ENCODE measurements at places on chromosomes 7 and 10.

DNA sequence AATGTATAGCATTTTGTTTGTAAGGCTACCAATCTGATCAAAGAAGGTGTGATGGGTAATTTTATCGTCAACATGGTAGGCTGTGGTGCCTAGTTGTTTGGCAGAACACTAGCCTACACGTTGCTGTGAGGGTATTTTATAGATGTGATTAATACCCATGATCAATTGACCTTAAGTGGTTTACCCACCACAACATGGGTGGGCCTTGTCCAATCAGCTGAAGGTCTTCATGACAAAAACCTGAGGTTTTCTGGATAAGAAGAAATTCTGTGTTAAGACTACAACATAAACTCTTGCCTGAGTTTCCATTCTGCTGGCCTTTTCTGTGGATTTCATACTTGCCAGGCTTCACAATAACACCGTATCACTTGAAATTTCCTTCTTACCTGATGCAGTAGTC is 131.8 kb upstream of the PPP1R3A start:
- no peak for DNase-seq

DNA sequence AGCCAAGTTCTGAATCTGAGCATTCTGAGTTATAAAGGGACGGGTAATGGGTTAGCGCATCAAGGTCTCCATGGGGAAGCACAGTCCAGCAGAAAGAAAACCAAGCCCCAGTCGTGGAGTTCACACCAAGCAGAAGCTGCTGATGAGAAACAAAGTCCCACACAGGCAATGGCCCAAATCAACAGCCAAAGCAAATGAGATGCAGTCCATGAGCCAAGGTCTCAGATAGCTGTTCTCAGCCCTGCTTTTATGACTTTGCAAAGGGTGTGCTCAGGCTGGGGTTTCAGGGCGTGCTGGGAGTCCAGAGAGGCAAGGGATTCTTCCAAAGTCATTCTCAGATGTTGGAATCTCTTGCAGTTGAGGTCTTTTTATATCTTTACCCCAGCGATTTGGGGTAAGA is 32.0 kb downstream of the THNSL1 start:
- peak; percentile 19 for DNase-seq

DNA sequence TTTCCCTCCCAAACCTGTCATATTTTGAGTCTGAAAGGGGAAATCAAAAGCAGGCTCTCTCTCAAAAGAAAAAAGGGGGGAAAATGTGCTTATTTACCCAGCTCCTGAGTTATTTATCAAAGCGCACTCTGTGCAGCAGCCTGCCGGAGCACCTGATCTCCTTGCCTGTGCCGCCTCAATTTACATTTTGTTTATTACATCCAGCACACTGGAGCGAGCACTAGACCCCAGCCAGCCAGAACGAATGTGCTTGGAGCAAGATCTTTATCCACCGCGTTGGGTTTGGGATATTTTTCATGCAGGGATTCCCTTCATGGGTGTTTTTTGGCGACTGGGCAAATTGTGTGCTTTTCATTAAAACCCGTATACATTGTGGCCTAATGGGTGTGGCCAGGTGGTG is 161.9 kb upstream of the INSYN2A start:
- DNase-seq = no peak

DNA sequence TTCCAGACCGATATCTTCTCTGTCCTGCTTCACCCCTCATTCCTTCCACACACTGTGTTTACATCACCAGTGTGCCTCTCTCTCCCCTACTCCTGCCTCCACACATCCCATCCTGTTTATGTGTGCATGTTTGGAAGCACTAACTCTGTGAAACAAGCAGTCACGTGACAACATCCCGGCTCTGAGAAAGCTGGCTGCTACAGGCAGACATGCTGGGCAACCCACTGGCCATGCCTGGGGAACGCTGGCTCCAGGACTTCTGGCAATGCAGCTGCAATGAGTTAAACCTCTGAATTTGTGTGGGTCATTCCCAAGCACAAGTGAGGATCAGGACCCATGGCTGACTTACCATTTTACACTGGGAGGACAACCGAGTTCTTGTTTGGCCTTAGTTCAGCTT is 74.0 kb downstream of the WNT2 start:
- DNase-seq = no peak

DNA sequence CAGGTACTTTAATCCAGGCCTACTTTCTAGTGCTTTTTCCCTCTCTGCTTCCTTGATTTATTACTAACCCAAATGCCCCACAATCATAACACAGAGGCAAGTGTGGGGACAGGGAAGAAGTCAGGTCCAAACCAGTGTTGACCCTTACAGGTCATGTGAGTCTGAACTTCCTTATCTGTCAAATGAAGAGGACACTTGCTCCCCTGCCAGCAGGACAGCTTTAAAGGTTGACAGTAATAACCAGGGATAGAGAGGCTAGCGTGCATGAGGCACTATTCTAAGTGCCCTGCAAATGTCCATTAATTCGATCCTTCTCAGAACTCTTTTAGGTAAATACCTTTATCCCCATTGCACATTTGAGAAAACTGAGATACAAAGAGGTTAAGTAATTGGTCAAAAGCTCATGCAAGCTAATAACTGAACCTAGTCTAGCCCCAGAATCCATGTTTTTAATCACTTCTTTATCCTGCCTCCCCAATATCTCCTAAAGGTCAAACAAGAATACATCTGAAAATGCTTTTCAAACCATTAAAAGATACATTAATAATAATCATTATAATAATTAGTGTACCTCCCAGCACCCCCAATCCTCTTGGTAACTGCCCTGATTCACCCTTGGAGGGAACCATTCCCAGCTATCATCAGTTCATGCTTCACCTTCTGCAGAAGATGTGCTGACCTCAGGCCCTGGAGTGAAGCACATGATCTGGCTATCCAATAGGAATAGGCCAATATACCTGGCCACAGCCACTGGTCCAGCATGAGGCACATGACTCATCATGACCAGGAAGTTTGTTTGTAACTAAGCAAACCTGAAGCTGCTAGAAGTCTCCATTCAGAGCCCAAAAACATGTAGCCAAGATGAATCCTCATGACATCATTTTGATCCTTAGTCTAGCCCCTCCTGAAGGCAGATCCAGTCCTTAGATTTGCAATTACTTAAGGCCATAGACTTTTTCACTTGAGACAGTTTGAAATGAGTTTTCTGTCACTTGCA is 40.7 kb downstream of the SGMS1 start:
- no peak for DNase-seq

- DNase-seq = no peak
Measured at GRCh38 chr7:133108023-133108422, 26.1 kb upstream of the CHCHD3 start.

DNA sequence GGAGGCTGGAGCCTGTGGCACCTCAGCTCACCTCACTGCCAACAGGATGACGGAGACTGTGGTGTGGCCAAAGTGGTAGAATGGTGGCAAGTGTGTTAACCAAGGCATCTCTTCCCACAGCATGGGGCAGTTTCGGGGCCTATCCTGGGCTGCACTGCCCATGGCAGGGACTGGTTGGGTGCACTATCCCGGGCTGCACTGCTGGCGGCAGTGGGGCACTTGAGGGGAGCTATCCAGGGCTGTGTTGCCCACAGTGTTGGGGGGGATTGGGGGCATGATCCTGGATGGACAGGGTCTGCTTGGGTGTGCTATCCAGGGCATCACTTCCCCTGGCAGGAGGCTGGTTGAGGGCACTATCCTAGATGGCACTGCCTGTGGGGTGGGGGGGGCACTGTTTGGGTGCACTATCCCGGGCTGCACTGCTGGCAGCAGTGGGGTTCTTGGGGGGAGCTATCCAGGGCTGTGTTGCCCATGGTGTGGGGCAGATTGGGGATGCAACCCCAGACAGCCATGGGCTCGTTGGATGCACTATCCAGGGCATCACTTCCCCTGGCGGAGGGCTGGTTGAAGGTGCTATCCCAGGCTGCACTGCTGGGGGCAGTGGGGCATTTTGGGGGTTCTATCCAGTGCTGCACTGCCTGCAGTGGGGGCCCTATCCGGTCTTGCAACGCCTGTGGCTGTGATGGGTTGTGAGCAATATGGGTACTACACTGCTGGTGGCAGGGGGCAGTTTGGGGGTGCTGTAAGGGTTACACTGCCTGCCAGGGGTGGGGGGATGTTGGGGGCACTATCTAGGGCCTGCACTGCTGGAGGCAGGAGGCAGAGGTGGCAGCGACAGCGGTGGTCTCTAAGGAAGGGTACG is 129.7 kb downstream of the ZNF248 start:
- DNase-seq = no peak

DNA sequence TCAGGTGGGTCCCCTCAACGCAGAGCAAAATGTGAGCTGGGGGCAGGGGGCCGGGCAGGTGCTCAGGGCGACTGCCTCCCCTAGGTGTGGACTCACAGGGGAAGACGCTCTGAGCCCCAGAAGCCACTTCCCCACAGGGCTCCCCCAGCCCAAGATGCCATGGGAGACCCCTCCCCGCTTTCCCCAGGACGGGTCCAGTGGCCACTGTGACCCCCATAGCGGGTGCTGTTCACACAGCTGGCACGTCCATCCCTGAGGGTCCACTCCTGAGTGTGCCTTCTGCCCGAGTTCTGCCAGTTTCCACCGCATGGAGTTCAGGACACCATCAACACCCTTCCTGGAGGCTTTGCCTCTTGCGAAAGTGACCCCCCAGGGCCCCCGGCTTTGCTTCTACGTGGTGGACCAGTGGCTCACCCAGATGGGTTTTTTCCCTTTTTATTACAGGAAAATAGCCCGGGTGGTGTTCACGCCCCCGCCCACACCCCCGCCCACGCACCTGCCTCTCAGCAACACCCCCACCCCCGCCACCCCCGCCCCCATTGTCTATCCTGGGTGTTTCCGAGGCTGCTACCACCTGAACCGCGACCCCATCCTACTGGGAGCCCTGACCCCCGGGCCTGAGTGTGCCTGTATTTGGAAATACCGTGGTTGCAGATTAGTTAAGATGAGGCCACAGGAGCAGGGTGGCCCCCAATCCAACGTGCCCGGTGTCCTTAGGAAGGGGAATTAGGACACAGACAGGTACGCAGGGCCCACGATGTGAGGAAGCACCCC is 32.0 kb downstream of the ADAP1 start:
- no peak for DNase-seq

- DNase-seq = peak; percentile 91
Measured at GRCh38 chr10:110273474-110273873, 31.2 kb downstream of the SMNDC1 start.

DNA sequence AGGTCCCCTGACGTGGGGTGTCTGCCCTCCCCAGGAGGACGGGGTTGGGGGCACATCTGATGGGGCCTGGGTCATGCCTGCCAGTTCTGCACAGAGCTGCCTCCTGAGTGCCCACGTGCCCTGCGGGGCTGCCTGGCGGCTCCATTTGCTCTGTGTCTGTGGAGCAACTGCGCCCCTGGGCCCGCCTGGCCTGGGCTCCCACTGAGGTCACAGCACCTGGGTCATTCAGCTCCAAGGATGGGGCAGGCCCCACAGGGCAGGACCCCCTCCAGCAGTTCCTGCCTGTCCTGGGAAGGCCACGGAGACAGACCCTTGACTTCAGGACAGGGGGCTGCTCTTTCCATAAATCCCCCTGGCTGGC is 590.6 kb downstream of the PTPRN2 start:
- no peak for DNase-seq

DNA sequence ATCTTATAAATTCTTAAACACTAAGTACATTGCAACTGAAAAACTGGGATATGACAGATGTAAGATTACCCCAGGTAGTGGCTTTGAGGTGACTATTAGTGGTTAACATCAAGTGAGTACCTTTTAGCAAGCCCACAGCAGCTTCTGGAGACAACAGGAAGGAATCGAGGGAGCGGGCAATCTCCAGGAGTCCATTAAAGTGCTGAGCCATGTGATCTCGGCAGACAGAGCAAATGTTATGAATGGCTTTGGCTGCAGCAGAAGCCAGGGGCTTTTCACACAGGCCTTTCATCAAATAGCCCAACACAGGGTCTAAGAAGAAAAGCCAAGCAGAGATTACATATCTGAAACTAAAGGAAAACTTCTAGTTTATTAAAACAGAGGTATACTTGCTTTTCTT is 48.9 kb downstream of the IRF5 start:
- no peak for DNase-seq

GRCh38 chr10:103751667-103752290 is 103.6 kb downstream of the SH3PXD2A start:
- DNase-seq = no peak

DNA sequence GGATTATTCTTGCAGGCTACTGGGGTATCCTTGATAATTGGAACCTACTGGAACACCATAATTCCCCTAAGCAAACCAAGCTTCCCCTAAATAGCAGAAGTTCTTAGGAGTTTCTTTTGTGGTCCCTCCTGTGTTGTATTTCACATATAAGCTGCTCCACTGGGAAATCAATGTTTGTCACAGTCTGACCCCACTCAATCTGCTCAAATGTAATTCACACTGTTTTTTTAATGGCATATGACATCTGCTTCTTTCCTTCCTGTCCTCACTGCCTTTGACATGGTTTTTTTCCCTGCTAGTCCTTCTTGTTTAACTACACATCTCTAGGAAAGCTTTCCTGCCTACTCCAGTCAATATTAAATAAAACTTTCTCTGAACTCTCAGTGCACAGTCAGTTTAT is 1.8 kb upstream of the PTPRZ1 start:
- DNase-seq = no peak

- no peak for DNase-seq
Measured at GRCh38 chr7:70612811-70613210, 519.1 kb upstream of the GALNT17 start.

DNA sequence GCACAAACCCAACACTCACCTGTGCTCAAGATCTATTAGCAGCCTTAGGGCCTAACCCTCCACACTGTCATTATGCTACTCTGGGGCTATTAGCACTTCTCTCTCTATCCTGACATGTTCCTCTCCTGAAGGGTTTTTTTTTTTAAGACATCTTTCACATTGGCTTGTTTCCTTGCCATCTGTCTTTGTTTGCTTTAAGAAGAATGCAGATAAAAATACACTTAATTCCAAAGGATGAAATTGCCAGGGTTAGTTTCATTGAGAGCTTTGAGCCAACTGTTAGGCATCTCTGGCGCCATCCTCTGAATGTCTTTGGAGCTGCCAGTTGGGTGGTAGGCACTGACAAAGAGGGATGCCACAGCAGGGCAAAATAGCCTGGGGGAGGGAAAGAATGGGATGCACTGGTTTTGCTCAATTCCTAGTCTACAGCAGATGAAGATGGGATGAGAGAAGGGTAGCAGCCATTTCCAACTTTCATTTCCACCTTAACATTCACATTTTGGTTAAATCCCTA is 399.2 kb downstream of the SORCS1 start:
- no peak for DNase-seq

GRCh38 chr10:109317746-109318366 is 605.5 kb downstream of the XPNPEP1 start:
- peak; percentile 69 for DNase-seq

- no peak for DNase-seq
Measured at GRCh38 chr7:143493751-143494150, 16.1 kb downstream of the TAS2R41 start.
